Activated CD4-positive, alpha-beta T cell treated with anti-CD3 and anti-CD28 coated beads, Interleukin-2, amount 10 ng/mL, durations not matched to agents 7 days and 5 days (primary cell): ENCODE measurements at places on chromosomes 16 and 17. TPM values are rescaled to one million over a fixed set of nuclear protein-coding genes. Genes with fewer than 3 reads are reported as not detected.

DNA sequence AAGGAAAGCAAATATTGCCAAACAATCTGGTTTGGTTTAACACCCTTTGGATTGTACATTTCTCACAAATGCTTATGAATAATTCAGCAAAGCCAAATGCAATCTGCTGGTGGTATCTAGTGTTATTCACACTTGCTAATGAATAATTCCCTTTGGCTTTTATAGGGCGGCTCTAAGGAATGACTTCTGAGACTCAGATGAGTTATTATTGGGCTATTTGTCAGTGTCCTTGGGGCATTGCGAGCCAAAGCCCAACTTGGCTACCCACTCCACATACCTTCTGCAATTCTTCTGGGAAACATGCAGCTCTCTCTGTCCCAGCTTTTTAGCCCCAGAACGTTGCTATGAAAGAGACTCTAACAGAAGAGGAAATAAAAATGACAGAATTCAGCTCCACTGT lies 41.1 kb downstream of the FTO start:
- no peak overlapping the region for H3K4me3 ChIP-seq
- H3K27ac ChIP-seq: peak overlapping the region; percentile 39
- DNase-seq: no peak
- H3K27me3 ChIP-seq: no peaks in the 10 kb centered on the region
- H3K36me3 ChIP-seq: no peaks in the 10 kb centered on the region

- H3K4me1 ChIP-seq: no peaks in the 10 kb centered on the region
- H3K36me3 ChIP-seq: no peaks in the 10 kb centered on the region
- no peak for DNase-seq
- no peak overlapping the region for H3K4me3 ChIP-seq
Measured at GRCh38 chr16:64408699-64409098, 713.2 kb downstream of the CDH11 start.

DNA sequence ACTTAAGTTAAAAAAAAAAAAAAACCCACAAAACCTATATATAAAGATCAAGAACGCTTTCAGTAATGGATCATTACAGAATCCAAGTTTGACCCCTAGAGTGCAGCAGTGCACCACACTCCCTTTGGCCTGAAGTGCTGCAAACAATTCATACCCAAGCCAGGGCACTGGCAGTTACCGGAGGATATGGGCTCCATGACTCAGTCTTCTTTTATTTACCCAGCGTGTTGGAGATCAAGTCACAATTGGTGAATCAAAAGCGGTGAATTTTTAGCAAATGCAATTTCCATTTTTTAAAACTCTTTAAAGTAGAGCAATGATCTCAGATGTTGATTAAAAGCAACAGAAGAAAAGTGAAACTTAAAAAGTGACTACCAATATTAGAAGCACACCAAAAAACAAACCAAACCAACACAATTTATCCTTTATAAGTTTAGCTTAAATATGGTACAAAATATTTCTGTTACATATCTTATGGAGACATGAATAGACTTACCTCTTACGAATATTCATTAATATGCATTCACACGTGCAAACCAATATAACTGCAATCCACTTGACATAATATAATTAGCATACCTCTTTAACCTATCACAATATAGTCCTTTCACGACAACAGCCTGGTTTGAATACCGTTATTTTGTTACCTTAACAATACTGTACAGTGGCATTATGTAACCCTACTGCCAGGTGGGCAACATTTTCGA lies 46.3 kb downstream of the ZNF652 start:
- peaks cover 31% of the 10 kb centered on the region for H3K36me3 ChIP-seq
- peak overlapping the region; percentile 81 for H3K27ac ChIP-seq
- H3K27me3 ChIP-seq: no peaks in the 10 kb centered on the region
- DNase-seq: peak; percentile 86
- peak overlapping the region; percentile 48 for H3K4me3 ChIP-seq

DNA sequence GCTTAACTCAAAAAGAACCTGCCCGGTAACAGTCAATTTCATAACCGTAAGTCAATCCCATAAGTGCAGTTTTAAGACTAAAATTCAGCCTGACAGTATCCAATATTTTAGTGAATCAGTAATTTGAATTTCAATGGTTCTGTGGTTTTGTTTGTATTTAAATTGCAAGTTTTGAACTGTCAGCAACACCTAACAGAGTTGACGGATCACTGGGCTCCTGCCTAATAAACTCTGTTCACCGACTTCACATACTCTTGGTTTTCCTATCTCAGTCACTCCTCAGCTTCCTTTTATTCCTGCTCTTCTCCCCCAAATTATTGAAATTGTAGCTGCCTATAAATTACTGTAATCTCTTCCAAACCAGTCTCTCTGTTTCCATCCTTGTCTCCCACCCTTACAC lies 12.5 kb downstream of the SIAH1 start:
- H3K27ac ChIP-seq: no peak overlapping the region
- no peak for DNase-seq
- no peaks in the 10 kb centered on the region for H3K27me3 ChIP-seq
- peaks cover 27% of the 10 kb centered on the region for H3K4me1 ChIP-seq

GRCh38 chr17:83196024-83196365 lies 116.6 kb downstream of the METRNL start:
- H3K36me3 ChIP-seq: no peaks in the 10 kb centered on the region
- no peaks in the 10 kb centered on the region for H3K27me3 ChIP-seq
- H3K27ac ChIP-seq: no peak overlapping the region
- no peak overlapping the region for H3K4me3 ChIP-seq

DNA sequence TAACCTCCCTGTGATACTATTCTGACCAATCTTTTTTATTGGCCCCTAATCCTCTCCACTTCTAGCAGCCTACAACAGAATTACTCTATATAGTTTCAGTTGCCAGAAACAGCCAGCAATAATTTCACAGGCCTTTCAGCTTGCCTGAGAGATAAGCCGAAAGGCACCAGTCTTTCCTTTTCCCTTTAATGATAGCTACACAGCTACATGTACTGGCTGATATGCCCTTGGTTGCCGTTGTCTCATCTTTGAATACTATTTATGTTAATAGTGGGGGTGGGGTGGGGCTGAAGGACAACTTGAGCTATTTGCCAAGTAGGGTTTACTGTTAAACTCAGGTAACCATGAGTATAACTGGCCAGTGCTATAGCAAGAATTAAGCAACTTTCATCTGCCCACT lies 35.8 kb upstream of the RASL10B start:
- peaks cover 2% of the 10 kb centered on the region for H3K4me1 ChIP-seq
- H3K27ac ChIP-seq: no peak overlapping the region
- no peak overlapping the region for H3K4me3 ChIP-seq
- H3K36me3 ChIP-seq: peaks cover 22% of the 10 kb centered on the region

DNA sequence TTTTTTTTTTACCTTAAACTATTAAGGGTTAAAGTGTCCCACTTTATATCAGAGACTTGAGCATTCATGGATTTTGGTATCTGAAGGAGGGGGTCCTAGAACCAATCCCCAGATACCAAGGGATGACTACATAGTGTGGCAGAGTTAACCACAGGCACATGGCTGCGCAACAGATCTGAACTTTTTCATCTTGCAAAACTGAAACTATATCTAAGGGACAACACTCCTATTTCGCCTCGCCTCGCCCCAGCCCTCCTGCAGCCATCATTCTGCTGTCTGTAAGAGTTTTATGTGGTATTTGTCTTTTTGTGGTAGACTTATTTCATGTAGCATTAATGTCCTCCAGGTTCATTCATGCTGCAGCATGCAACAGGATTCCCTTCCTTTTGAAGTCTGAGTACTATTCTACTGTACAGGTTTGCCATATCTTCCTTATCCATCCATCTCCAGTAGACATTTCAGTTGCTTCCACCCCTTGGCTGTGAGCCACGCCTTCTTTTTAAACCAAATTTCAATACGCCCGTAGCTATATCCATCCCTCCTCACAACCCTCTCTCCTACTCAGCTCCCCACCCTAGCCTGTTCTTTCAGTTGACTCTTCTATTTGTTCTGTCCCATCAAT lies 53.2 kb downstream of the AMFR start:
- H3K4me3 ChIP-seq: no peak overlapping the region
- H3K27me3 ChIP-seq: no peaks in the 10 kb centered on the region
- DNase-seq: peak; percentile 47
- H3K4me1 ChIP-seq: peaks cover 22% of the 10 kb centered on the region

GRCh38 chr17:48634493-48635208 lies 8.5 kb upstream of the HOXB9 start:
- H3K4me3 ChIP-seq: no peak overlapping the region
- no peaks in the 10 kb centered on the region for H3K36me3 ChIP-seq
- H3K4me1 ChIP-seq: peaks cover 10% of the 10 kb centered on the region
- H3K27me3 ChIP-seq: peaks cover 90% of the 10 kb centered on the region

GRCh38 chr17:28612531-28612930 lies 1.5 kb downstream of the RSKR start:
- H3K27ac ChIP-seq: peak overlapping the region; percentile 52
- no peak overlapping the region for H3K4me3 ChIP-seq
- H3K27me3 ChIP-seq: no peaks in the 10 kb centered on the region
- H3K4me1 ChIP-seq: peaks cover 3% of the 10 kb centered on the region
- DNase-seq: no peak

GRCh38 chr17:27455236-27455913 lies 873 bp upstream of the KSR1 start:
- peaks cover 7% of the 10 kb centered on the region for H3K36me3 ChIP-seq
- peaks cover 43% of the 10 kb centered on the region for H3K4me1 ChIP-seq
- H3K4me3 ChIP-seq: peak overlapping the region; percentile 63

DNA sequence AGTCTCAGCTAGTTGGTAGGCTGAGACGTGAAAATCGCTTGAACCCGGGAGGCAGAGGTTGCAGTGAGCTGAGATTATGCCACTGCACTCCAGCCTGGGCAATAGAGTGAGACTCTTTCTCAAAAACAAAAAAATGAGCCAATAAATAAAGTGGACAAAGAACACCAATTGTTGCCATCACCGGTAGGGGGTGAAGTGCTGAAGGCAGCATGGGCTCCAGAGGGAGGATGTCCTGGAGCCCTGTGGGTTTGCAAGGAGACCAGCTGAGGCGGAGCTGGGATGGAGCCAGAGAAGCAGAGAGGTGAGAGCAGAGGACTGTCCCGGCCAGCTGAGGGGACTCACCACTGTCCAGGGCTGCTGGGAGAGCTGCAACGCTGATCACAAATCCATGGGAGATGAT lies 13.8 kb downstream of the CHST6 start:
- no peak overlapping the region for H3K27ac ChIP-seq
- no peak for DNase-seq
- H3K4me3 ChIP-seq: no peak overlapping the region
- H3K36me3 ChIP-seq: no peaks in the 10 kb centered on the region

- peak overlapping the region; percentile 86 for H3K27ac ChIP-seq
- no peak for DNase-seq
- peaks cover 61% of the 10 kb centered on the region for H3K4me1 ChIP-seq
- H3K36me3 ChIP-seq: peaks cover 34% of the 10 kb centered on the region
Measured at GRCh38 chr17:82240506-82241182, 11.8 kb downstream of the SLC16A3 start.

DNA sequence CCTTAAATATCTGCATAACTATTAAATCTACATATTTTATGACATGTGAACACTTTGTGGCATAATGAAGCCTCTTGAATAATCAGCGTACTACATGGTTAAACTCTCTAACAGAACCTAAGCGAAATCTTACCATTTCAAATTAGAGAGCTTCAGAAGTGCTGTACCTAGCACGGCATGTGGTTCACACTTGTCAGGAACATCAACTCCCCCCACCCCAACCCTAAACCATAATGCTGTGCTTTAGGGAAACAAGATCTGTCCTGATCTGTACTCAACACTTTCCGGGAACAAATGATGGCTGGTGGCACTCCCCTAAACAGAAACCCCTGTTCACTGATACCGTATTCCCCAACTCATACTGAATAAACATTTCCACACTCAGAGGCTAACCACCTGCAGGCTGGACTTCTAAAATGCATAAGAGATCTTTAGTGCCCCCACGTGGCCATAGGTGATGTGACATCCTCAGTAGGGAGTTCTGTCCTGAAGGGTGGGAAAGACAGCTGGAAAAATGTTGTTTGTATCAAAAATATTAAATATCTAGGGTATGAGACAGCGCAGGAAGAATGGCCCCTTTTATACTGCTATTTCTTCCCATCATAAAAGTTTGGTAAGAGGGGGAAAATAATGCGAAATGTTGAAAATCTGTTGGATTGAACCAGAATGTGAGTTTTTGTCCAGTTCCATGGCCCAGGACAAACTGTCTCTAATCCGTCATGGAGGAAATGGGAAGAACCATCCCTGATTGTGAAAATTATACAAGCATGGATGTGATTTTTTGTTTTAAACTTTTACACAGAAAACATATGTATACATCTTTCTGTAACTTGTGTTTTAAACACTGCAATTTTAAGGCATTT lies 88.6 kb downstream of the USP31 start:
- H3K27me3 ChIP-seq: peaks cover 10% of the 10 kb centered on the region
- no peak overlapping the region for H3K4me3 ChIP-seq
- H3K36me3 ChIP-seq: no peaks in the 10 kb centered on the region
- H3K4me1 ChIP-seq: no peaks in the 10 kb centered on the region

DNA sequence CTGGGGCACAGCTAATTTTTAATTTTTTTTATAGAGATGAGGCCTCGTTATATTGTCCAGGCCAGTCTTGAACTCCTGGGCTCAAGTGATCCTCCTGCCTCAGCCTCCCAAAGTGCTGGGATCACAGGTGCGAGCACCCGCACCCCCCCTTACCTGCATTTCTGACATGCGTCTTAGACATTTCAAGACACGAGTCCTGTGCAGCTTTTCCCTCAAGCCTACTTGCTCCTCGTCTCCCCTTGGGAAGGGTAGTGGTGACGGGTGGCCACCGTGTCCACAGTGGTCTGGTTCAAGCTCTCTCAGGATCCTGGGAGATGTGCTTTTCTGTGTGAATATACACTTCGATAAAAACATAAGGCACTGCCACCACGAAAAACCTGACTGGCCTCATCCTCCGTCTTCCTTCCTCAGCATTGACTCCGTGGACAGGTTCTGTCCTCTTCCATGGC lies 9.6 kb downstream of the CANT1 start:
- H3K4me1 ChIP-seq: peaks cover 11% of the 10 kb centered on the region
- no peaks in the 10 kb centered on the region for H3K27me3 ChIP-seq
- no peak overlapping the region for H3K4me3 ChIP-seq
- no peak overlapping the region for H3K27ac ChIP-seq

DNA sequence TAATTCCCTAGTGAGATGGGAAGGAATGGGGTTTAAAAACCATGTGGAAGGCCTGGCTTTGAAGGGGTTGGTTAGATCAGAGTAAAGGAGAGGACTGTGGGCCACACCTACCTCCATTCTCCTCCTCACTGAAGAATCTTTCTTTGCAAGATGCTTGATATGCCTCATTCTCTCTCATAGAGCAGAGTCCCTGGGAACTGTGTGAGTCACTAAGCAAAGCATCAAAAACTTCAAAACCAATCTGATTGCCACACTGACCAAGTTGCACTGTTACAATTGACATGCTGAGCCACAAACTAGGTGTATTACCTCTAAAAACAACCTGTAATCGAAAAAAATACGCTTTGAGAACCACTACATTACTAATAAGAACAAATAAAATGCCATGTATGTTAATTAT lies 2.0 kb downstream of the TUBD1 start:
- H3K36me3 ChIP-seq: peaks cover 29% of the 10 kb centered on the region
- H3K4me1 ChIP-seq: peaks cover 38% of the 10 kb centered on the region
- H3K27me3 ChIP-seq: no peaks in the 10 kb centered on the region
- peak overlapping the region; percentile 24 for H3K4me3 ChIP-seq

- H3K4me1 ChIP-seq: peaks cover 44% of the 10 kb centered on the region
- H3K4me3 ChIP-seq: no peak overlapping the region
- H3K27me3 ChIP-seq: no peaks in the 10 kb centered on the region
- DNase-seq: no peak
- H3K27ac ChIP-seq: no peak overlapping the region
Measured at GRCh38 chr16:27289669-27290068, 21.1 kb upstream of the NSMCE1 start.

MT1M gene
- not detected for total RNA-seq

CENPN gene
- 55.3 TPM for total RNA-seq

KRTAP16-1 gene
- total RNA-seq: not detected

SLC35B1 gene
- 55.8 TPM for total RNA-seq

GAS2L2 gene
- total RNA-seq: not detected
